ENCODE measurements at places on chromosomes 13 and 19.

GRCh38 chr13:50457415-50458393 is 385.8 kb downstream of the DLEU7 start:
- DNase-seq = no peak

GRCh38 chr13:106981051-106981450 is 413.1 kb upstream of the ARGLU1 start:
- no peak for DNase-seq

GRCh38 chr13:74114202-74114601 is 20.0 kb downstream of the KLF12 start:
- DNase-seq = no peak

DNA sequence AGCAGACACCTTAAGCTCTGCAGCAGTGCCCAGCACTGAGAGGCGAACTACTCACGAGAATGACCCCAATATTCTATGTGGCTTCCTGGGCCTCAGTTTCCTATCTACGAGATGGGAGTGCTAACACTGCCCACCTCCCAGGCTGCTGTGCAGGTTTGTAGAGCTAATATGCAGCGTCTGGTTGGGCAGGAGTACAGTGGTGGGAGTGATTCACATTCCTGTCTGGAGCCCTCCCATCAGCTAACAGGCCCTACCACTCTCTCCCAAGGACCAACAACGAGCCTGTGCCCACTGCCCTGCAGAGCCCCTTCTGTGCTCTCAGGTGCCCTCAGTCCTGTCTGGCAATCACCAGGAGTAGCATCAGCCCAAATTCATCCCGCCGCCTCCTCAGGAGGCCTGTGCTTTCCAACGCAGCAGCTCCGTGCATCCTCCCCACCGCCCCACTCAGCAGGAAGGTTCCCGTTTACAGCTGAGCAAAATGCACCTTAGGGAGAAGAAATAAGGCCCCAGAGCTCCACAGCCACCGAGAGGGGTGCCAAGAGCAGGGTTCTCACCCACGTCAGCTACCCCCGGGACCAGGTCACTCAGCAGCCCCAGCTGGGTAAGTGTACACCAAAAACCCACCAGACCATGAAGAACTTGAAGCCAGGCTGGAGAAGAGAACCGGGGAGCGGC is 6.6 kb downstream of the AKT2 start:
- DNase-seq = no peak

DNA sequence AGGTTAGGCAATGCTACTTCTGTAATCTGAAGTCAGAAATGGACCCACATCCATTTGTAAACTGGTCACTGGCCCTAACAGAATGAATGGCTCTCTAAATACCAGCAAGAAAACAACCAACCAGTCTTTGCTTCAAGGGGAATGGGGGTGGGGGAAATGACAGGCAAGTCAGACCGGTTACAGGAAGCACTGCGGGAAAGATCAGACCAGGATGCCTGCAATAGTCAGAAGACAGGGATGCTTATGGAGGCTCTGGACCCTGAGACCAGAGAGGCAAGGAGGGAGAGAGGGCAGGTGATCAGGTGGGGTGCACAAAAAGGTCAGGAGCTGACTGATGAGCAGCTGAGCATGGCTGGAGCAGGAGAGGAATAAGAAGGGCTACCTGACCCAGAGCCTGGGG is 13.1 kb downstream of the MED26 start:
- no peak for DNase-seq

DNA sequence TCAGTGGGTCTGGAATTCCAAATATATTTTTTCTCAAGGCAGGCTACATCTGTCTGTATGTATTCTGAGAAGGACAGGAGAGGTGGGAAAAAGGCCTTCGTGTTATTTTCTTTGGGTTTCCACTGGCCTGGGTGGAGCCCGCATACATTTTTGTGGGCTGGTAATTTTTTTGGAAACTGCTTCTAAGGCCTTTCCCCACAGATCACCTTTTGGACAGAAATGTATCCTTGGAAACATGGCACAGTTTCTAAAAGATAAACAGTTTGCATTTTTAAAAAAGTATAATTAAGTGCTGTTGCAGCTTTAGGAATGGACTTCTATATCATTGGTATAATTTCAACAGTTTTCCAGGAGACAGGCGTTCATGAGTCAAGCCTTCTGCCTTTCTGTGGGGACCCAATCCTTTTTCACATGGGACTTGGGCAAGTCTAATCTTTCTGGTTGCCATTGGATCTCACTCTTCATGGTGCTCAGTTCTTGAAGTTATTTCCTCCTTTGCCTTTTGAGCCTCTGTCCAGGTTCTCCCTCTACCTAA is 8.9 kb downstream of the RFX2 start:
- DNase-seq = no peak

DNA sequence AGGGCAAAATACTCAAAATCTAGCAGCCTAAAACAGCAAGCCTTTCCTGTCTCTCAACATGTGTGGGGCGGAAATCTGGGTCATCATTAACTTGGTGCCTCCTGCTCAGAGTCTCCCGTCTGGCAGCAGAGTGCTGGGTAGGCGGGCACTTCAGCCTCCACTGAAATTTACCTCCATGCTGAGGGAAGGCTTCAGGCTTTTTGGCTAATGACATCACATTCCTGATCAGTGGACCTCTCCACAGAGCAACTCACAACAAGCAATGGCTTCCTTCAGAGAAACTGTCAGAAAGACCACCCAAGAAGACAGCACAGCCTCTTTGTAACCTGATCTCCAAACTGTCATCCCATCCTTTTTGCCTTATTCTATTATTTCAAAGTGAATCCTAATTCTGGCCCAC is 1109.0 kb downstream of the UQCRFS1 start:
- no peak for DNase-seq

- DNase-seq = peak; percentile 26
These were observed 7.1 kb downstream of the ARID3A start for GRCh38 chr19:932648-933552.

DNA sequence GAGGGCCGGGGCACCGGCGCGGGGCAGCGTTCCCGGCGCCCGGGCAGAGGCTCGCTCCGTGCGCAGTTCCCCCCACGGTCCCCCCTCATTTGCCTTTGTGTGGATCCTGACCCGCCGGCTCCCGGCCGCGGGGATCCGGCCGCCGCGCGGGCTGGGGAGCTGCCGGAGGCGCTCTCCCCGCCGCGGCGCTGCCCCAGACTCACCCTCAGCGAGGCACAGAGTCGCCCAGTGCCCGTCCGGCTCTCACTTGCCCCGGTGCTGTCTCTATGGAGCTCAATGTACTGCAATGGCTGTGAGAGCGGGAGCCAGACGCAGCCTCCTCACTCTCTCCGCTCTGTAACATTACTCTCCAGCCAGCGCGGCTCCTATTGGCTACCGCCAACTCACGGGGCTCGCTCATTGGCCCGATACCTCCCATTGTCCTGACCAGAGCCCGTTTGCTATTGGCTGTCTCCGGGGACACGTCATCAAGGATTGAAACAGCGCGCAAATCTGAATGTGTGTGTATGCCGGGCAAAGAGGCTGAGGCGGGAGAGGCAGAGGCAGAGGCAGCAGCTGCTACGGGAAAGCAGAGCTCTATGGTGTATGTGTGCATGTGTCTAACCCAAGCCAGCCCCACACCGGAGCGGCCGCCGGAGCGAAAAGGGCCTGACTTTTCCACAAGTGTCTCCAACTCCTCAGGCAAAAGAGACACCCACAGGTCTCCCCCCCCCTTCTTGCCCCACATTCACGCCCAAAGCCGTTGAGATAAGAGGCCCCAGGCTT is at the start of gene HMGB1:
Gene HMGB1 (minus strand): TSS at position 344 of the 765 bp plus-strand sequence. CDS start 2,256 bp downstream, outside the sequence.
- DNase-seq = peak; percentile 97

DNA sequence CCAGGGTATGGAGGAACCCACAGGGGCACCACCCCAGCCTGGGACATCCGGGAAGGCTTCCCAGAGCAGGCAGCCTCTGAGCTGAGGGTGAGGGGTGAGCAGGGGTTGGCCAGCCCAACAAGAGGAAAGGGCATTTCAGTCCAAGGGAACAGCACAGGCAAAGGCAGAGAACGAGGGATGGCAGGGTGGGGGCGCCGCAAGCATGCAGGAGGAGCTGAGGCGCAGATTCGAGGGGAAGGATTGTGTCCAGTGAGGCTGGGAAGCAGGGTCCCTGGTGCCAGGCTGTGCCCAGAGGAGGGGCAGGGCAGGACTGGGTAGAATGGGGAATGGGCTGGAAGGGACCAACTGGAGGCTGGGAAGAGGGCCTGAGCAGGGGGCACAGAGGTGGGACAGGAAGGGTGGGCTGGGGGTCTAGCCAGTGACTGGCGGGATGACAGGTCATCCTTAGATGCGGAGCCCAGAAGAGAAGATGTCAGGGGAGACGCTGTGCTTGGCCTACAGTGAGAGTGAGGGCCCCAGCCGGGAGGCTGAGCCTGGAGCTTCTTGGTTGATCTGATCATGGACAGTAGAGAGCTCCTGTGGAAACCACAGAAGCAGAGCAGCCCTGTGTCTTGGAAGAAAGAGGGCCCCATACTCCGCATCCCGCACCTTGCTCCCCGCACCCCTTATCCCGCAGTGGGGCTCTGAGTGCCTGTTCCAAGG is 13.6 kb downstream of the EMP3 start:
- no peak for DNase-seq

DNA sequence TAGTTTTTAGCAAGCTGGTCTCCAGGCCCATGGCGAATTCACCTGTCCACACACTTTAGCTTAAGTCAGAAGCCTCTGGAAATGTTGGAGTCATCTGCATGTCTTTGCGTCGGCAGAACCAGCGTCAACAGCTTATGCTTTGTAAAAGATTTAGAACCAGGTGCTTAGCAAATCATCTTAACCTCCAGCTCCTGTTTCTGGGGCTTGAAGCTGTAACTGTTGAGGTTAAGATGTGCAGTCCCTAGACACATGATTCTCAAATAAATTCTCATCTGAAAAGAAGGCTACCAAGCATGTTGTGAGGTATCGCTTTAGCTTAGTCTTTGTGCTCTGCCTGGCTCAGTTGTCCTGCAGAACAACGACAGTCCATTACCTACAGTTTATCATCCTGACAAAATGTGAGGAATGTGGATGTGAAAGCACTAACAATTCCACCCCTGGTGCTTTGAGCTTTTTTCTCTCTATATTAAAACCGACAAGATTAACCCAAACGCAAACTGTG is 4.4 kb downstream of the EFNB2 start:
- no peak for DNase-seq

DNA sequence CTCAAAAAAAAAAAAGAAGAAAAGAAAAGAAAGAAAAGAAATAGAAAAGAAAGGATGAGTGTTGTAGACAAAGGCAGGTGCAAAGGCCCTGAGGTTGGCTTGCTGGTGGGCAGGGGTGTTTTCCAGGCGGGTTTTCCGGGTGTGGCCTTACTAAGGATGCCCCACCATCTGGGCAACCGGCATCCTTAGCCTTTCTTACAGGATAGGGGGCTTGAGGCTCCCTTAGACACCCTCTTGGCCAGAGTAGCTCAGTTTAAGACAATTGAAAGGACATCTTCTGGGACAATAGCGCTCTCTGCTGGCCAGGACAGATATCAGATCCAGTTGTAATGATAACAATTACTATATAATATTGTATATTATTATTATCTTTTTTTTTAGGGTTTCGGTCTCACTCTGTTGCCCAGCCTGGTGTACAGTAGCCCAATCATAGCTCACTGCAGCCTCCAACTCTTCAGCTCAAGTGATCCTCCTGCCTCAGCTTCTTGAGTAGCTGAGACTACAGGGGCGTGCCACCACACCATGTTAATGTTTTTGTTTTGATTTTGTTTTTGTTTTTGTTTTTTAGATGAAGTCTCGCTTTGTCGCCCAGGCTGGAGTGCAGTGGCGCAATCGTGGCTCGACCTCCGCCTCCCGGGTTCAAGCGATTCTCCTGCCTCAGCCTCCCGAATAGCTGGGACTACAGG is 1.4 kb upstream of the QTRT1 start:
- DNase-seq = peak; percentile 47

- no peak for DNase-seq
These were observed 19.9 kb downstream of the DPF1 start for GRCh38 chr19:38204096-38204495.

DNA sequence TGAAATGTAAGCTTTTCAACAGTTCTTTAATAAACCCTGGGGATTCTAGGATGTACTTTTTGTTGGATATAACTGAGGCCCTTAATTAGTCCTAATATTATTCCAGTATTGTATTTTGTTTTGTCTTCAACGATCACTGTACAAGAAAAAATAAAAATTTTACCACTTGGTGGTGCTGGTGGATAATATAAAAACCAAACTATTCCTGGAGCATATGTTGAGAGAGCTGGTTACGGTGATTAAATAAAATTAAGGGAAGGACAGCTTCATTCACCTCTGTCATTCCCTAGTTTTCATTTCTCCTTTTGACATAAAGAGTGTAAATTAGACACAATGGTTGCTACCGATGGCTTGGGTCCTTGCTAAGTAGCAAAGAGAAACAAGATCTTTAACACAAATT is 598.6 kb upstream of the PCDH20 start:
- no peak for DNase-seq

- DNase-seq = peak; percentile 36
These were observed at the start of gene B3GNT3 for GRCh38 chr19:17794731-17795494. Gene B3GNT3 (plus strand): TSS chr19:17795138. CDS start chr19:17807808, 12,670 bp downstream.

DNA sequence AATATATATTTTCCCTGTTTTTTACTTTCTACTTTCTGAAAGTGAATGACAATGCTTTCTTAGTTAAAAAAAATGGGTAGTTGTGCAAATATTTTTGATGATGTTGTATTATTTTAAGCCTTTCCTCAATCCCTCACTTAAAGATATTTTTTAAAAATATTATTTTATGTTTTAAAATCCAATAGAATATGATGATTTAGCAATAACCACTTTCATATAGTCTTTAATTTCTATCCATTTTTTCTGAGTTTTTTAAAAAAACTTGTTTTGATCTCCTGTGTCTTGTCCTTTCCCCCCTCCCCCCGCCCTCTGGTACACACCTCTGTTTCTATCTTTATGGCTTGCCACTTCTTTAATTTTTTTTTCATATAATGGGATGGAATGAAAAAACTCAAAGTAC is 362.0 kb upstream of the SLITRK6 start:
- DNase-seq = no peak

- no peak for DNase-seq
These were observed 10.8 kb downstream of the CUL4A start for GRCh38 chr13:113220141-113220598.

- DNase-seq = no peak
These were observed 1.8 kb downstream of the GADD45B start for GRCh38 chr19:2477732-2478191.

GRCh38 chr19:11364935-11365334 is 9.5 kb upstream of the SWSAP1 start:
- no peak for DNase-seq

- DNase-seq = no peak
These were observed 1031.0 kb upstream of the PCDH9 start for GRCh38 chr13:68261105-68261504.

- no peak for DNase-seq
These were observed 35.7 kb downstream of the ZSWIM4 start for GRCh38 chr19:13830741-13831536.

GRCh38 chr13:44819772-44820171 is 169.5 kb downstream of the NUFIP1 start:
- no peak for DNase-seq

DNA sequence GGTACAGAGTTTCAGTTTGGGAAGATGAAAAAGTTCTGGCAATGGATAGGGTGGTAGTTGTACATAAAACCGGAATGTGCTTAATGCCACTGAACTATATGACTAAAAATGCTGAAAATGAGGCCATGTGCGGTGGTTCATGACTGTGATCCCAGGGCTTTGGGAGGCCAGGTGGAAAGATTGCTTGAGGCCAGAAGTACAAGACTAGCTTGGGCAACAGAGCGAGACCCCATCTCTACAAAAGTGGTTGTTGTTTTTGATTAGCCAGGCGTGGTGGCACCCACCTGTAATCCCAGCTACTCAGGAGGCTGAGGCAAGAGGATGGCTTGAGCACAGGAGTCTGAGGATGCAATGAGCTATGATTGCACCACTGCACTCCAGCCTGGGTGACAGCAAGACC is 12.8 kb downstream of the SMAD9 start:
- DNase-seq = no peak

GRCh38 chr13:112984501-112984900 is 15.5 kb downstream of the MCF2L start:
- no peak for DNase-seq

- no peak for DNase-seq
These were observed 62.4 kb upstream of the RNF113B start for GRCh38 chr13:98239162-98240076.

Data from naive thymus-derived CD4-positive, alpha-beta T cell (primary cell).